ENCODE measurements at places on chromosomes 7 and 10. TPM values are rescaled to one million over a fixed set of nuclear protein-coding genes. Genes with fewer than 3 reads are reported as not detected.

DNA sequence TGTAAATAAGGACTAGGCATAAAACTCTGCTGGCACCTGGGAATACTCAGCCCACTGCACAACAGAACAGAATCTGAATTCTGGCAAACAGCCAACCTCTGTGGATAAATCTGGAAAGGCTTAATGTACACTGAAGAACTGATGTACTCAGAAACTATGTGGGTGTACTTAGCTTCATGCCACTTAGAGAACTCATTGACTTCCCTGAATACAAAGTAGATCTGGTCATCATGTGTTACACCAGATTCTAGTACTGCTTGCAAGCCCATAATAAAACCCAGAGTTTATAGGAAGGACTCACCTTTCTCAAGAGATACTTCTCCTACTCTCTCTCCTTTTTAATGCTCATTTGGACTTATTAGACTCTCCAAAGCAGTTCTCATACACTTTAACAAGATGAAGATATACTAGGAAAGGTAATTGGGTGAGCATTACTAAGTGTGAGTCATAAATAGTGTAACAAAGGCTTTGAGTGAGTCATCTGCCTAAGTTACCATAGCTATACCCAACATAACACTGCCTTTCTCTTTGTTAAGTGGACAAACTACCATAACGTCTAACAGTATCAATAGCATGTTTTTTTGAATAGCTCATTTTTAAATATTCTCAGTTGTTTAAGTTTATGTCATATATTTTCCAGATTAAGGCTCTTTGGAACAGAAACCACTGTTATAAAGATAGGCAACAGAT lies 309.1 kb downstream of the MDFIC start:
- no peak for DNase-seq

- DNase-seq = no peak
Measured at GRCh38 chr10:7787150-7787856, 490 bp downstream of the KIN start.

The CACNB2 gene
- total RNA-seq = 17.5 TPM

- DNase-seq = no peak
Measured at GRCh38 chr7:99984593-99984992, 8.8 kb upstream of the AZGP1 start.

DNA sequence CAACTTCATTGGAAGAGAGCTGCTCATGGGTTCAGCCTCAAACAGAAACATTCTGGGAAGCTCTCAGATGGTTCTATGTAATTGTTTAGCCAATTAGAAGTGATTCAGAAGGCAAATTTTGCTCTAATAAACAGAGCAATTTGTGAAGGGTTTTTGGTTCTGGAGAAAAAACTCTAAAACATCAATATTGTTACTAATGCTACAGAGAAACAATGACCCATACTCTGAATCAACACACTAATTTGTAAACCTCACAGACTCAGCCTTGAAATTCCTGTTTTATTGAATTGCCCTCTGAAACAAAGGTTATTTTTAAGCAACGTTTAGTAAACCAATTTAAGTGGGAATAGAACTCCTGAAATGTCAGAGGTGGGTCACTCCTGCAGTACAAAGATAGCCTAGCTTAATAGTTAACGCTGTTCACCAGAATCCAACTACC lies 171.6 kb upstream of the SVIL start:
- no peak for DNase-seq

The LRGUK gene
- 6.0 TPM for total RNA-seq
